ENCODE measurements at places on chromosomes 16 and 17.

GRCh38 chr17:79399610-79400144 lies 211.2 kb downstream of the RBFOX3 start:
- DNase-seq, result no peak

DNA sequence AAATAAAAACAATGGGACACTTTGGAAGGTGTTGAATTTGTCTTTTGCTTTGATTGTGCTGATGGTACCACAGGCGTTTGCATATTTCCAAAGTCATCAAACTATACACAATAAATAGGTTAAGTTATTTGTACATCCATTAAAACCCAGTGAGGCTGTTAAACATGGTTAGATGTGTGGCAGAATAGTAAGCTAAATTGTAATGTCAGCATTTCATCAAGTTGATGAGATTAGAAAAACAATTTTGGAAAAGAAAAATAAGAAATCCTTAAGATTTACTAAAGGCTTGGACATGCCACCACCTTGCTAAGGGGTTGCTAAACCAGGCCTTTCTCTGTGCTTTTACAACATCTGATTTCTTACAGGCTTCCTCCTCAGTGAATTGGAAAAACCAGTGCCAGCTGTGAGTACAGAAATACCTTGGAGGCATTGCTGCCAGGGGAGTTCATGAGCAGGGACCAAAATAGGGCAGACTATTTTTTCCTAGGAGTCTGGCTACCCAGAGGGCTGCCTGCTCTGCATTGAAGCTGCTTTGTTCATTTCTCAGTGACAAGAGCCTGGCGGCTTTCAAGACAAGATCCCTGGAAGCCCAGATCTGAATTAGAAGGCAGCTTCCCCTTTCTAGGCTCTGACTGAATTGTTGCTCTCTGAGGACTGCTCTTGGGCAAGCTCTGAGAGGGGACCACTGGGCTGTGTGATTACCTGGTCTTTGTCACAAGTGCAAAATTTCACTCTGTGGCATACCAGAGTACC lies 43.4 kb upstream of the CA10 start:
- DNase-seq, result no peak

GRCh38 chr17:5943982-5944381 lies 126.2 kb upstream of the WSCD1 start:
- no peak for DNase-seq

- no peak for DNase-seq
These were observed 2.6 kb downstream of the FN3KRP start for GRCh38 chr17:82718986-82719685.

- DNase-seq, result no peak
These were observed 9.6 kb downstream of the CRISPLD2 start for GRCh38 chr16:84829168-84829965.

DNA sequence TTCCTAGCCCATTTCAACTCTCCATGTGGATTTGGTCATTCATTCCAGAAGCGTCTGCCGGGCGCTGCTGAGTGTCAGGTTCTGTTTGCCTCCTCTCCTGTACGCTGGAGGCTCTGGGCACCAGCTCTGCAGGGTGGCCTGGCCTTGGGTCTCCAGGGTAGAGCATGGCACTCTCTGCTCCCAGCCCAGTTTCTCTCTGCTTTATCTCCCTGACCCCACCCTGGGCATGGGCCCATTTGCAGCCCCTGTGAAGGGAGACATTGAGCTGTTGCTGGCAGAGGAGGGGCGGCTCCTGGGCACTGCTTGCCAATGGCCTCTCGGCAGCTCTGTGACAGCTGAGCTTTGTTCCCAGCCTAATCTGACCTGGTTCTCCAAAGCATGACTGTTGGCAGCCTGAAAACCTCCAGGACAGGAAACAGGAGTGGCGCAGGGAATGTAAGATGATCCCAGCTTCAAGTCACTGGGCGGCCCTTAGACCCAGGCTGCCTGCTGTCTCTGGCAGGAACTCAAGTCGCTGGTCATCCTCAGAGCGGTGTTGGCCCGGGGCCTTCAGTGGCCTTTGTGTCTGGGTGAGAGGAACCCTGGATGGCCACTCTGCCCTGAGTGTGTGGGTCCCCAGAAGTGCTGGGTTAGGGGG lies 146.8 kb downstream of the SEC14L1 start:
- peak; percentile 96 for DNase-seq

DNA sequence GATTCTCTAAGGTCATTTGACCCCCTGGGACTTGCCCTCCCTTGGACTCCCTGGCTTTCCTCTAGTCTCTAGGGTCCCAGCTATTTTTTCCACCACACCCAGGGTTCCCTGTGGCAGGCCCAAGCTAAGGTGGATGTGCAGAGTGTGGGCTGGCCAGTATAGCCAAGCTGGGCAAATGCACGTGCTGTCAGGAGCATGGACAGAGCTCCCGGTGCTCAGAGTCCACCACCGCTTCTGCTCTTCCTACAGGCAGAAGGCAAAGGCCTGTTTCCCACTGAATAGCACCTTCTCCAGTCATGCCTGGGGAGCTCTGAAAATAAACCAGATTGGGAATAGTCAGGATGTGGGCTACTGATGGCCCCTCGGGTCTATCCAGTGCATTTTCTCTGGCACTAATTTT lies 53.3 kb downstream of the GNAO1 start:
- no peak for DNase-seq

GRCh38 chr17:1216217-1217088 lies 36.7 kb upstream of the ABR start:
- DNase-seq, result no peak

- DNase-seq, result no peak
These were observed 512.6 kb upstream of the ZFHX3 start for GRCh38 chr16:73560497-73560896.

DNA sequence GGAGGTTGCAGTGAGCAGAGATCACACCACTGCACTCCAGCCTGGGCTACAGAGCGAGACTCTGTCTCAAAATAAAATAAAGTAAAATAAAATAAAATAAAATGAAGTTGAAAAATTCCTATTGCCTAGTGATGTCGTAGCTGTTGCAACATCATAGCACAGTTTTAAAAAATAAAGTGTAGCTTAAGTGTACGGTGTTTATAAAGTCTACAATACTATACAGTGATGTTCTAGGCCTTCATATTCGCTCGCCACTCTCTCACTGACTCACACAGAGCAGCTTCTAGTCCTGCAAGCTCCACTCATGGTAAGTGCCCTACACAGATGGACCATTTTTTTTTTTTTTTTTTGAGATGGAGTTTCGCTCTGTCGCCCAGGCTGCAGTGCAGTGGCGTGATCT lies 43.5 kb upstream of the MNT start:
- DNase-seq, result no peak

DNA sequence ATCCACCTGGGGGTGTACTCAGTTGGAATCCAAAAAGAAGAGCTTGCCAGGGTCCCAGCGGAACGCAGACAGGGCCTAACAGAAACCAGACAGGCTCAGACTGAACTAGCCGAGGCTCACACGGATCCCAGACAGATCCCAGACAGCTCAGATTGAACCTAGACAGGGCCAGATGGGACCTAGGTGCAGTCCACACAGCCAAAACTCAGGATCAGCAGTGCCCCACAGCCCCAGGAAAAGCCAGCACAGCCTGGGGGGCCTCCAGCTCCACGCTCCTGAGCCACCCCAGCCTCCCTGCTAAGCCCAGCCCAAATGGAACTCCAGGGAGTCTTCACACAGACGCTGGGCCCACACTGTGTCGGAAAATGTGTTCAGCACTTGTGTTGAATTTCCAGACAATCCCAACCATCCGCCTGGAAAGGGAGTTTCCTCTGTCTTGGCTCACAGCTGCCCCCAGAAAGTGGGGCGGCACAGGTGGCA lies 7.5 kb downstream of the STX1B start:
- DNase-seq, result no peak

DNA sequence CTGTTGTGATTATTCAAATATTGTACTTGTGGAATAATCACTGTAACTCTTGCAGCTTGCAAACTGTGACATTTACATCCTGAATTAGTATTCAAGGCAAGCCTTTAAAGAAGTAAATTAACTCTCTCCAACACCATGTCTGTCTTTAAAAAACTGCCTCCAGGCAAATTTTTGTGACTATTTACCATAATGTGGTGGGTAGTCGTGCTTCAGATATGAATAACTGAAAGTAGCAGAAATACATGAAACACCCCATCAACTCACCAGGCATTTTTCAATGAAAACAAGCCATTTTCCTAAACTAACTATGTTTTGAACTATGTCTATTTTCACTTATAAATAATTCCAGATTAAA lies 217.4 kb upstream of the PSMD7 start:
- DNase-seq, result no peak

DNA sequence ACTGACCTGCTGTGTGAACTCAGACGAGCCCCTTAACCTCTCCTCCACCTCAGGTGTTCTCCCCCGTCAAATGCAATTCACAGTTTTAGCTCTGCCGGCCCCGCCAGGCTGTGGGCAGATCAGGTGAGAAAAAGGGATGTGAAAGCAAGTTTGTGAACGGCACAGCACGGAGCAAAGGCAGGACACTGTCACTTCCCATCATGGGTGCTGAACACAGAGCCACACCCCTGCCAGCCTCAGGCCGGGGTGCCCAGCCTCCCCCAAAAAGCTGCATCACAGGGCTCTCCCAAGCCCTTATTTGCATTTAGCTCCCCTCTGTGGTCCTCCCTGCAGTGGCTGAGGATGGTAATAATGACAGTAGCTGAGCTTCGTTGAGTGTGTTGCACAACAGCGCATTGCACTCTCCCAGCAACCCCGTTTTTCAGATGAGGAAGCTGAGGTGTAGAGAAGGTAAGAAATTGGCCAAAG lies 88.8 kb upstream of the TNRC6C start:
- no peak for DNase-seq

DNA sequence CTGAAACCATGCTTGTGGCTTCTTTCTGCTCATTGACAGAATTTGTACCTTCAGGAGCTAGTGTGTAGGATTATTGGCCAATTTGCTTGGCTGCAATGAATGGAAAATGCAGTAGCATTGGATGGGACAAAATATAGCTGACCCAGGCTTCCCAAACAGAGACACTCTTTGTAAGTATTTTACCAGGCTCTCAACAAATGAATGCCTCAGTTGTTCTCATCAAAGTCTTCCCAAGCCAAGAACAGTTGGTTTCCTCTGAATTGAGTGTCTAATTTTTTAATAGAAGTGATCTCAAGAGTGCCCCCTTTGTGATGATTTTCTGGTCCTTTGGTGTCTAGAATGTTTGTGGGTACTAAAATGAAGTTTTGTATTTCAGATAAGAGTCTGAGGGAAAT lies 140.9 kb downstream of the SHISA9 start:
- DNase-seq, result no peak

- no peak for DNase-seq
These were observed 151.3 kb upstream of the PLCG2 start for GRCh38 chr16:81627729-81628244.

DNA sequence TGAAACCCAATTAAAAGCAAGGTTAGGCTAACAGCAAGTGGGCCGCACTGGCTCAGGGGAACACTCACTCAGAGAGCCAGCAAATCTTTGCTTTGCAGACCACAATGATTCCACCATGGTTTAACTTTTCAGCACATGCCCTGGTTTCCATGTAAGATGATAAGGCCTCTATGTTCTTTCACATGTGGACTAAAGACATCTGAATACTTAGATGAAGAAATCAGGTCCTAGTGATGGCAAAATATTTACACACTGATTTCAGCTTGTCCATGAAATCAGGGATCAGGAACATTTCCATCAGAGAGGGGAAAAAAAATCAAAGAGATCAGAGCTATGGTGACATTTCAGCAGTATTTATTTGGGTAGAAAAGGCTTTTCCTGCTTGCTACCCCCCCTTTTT lies 258.2 kb upstream of the IRX5 start:
- peak; percentile 8 for DNase-seq

- no peak for DNase-seq
These were observed 348.6 kb downstream of the SEC14L1 start for GRCh38 chr17:77489239-77489892.

GRCh38 chr16:79798416-79799053 lies 198.0 kb upstream of the MAF start:
- no peak for DNase-seq

GRCh38 chr17:39603304-39604016 lies 4.3 kb downstream of the NEUROD2 start:
- no peak for DNase-seq

DNA sequence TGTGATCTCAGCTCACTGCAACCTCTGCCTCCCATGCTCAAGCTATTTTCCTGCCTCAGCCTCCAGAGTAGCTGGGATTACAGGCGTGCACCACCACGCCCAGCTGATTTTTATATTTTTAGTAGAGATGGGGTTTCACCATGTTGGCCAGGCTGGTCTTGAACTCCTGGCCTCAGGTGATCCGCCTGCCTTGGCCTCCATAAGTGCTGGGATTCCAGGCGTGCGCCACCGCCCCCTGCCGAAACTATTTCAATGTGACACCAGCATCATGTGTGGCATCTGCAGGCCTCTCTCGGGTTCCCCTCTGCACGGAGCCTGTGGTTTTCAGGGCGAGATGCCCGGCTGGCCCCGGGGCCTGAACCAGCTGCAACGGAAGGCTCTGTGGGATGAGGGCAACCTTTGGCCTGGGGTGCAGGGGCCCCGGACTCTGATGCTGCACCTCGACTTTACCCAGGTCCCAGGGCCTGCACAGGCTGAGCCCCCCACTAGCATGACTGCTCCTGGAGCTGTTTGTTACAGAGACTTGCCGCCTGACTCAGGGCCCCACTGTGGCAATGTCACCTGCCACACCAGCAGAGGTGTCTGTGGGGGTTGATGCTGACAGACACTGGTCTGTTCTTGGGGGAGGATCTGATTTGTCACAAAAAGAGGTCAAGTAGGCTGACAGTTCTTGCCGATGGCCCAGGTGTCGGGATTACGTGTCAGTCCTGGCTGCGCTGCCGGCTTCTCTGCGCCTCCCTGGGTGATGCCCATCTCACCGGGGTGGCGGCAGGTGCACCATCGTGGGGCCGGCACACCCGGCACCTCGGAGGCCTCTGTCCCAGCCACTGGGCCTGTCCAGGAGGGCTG lies 8.6 kb upstream of the TEX19 start:
- DNase-seq, result no peak

- DNase-seq, result peak; percentile 10
These were observed 40.2 kb upstream of the CHMP6 start for GRCh38 chr17:80951121-80952090.

DNA sequence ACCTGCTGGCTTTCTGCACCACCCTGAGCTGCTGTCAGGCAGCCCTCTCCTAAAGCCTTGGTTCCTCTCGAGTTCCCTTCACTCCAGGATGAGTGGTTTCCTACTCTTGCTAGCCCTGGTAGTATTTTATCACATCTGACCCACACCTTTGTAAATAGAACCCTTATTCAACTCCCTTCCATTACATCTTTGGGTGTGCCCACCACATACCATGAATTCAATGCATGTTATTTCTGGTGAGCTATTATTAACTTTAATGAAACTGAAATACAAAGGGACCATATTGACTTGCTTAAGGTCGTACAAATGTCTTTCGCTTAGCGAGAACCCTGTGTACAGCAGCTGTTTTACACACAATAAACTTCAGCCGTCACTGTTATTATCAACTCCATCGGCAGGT lies 521.3 kb downstream of the GRIN2A start:
- no peak for DNase-seq

- DNase-seq, result no peak
These were observed 4.4 kb upstream of the PRR35 start for GRCh38 chr16:555528-556473.
